ENCODE measurements at places on chromosomes 5 and 9. TPM values are rescaled to one million over a fixed set of nuclear protein-coding genes. Genes with fewer than 3 reads are reported as not detected.

The KCNIP1 gene
- total RNA-seq: not detected

The TTLL11 gene
- total RNA-seq: 2.3 TPM

The LMNB1 gene
- total RNA-seq: 117 TPM

The IL9 gene
- not detected for total RNA-seq

DNA sequence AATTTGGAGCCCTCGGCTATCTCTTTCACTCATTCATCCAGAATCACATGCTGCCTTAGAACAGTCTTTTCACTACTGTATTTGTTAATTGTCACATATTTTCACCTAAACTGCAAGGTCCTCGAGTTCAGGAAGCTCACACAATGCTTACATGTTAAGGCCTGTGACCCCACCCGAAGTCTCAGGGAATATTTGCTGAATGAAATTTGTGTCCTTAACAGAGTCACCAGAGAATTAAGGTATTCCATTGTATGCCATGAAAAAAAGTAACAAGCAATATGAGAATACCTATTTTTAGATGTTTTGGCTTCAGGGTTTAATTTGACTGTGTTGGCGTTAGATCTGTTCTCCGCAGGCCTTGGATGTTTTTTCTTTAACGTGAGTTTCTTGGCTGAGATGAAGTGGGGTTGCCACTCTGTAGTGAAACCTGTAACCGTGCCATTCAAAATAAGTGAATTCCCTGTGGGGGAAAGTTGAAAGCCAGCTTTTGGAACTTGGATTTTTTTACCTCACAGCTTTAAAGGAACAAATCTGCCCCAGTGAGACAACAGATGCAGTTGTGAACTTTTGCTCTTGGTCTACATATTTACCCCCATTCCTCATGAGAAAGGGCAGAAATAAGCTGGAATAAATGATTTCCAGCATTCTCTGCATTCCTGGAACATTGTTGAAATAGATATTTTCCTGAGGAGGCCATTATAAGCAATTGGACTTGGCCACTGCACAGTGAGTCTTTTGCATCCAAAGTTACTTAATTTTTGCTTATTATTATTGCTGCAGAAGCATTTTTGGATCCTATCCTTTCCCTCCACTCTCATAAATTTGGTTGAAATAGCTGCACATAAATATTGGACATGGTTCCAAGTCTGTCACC lies 35.9 kb upstream of the FBP1 start:
- no peak for DNase-seq

DNA sequence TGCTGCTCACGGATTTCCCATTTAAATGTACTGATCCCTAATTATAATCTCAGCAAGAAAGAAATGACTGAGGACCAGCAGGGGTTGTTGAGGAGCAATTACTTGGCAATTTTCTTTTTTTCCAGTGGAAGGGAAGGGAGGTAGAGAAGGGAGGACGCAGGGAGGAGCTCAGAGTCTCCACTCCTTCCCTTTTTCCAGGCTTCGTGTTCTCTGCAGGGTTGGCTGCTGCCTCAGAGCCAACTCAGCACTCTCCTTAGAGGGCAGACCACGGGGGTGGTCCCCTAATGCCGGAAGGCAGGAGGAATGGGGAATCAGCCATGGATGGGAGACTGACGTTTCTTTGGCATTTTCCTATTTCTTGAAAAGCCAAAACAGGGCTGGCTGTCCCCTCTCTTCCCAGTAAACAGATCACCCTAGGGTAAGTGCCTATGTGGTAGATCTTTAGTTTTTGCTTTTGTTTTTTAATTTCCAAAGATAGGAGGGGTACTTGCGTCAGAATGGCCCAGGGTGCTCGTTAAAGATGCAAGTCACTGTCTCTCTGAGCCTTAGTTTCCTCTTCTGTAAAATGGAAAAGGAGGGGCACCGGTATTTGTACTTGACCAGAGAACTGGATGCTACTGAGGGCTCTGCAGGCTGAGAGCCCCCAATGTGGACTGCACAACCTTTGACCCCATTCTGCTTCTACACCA lies 39.6 kb upstream of the LCP2 start:
- no peak for DNase-seq

DNA sequence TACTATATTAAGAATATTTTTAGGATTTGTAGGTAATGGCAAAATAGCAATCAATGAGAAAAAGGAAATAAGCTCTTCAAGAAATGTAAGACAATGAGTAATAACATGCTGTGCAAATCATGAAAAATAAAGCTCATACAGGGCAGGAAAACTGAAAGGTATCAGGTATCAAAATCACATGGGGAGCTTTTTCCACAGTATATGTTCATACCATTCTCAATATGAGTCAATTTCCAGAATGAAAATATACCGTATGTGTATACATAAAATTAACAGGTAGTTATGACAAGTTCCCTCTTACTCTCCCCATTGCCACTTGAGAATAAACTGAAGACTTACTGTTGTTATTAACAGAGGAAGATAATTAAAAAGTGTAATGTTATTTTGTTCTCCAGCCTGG lies 35.9 kb downstream of the EFCAB9 start:
- DNase-seq: no peak

DNA sequence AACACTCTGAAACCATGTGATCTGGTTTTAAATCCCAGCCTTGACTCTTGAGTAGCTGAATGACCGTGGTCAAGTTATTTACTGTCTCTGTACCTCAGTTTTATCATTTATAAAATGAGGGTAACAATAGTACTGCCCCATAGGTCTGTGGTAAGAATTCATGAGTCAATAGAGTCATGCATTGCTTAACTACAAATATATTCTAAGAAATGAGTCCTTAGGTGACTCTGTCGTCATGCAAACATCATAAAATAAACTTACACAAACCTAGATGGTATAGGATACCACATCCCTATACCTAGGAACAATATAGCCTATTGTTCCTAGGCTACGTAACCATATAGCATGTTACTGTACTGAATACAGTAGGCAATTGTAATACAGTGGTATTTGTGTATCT lies 20.3 kb upstream of the ABCA1 start:
- DNase-seq: no peak

- peak; percentile 31 for DNase-seq
Observed at GRCh38 chr5:81852291-81853029, 101.6 kb upstream of the SSBP2 start.

DNA sequence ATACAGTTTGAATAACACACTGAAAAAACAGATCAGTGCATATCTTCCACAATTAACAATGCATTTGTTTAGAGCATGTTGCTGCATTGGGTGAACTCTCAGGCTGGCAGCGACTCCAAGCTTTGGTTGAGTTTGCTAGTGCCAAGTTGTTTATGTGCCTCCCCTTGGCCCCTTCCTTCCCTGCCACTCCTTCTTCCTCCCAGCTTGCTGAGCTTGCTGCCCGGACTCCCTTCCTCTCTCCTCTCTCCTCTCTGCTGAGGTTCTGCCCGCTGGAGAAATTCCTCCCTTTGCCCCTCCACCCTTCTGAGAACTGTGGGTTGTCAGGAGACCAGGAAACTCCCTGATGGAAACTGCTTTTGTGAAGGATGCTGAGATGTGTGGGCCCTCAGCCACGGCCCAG lies 247.3 kb downstream of the PDZD2 start:
- no peak for DNase-seq

DNA sequence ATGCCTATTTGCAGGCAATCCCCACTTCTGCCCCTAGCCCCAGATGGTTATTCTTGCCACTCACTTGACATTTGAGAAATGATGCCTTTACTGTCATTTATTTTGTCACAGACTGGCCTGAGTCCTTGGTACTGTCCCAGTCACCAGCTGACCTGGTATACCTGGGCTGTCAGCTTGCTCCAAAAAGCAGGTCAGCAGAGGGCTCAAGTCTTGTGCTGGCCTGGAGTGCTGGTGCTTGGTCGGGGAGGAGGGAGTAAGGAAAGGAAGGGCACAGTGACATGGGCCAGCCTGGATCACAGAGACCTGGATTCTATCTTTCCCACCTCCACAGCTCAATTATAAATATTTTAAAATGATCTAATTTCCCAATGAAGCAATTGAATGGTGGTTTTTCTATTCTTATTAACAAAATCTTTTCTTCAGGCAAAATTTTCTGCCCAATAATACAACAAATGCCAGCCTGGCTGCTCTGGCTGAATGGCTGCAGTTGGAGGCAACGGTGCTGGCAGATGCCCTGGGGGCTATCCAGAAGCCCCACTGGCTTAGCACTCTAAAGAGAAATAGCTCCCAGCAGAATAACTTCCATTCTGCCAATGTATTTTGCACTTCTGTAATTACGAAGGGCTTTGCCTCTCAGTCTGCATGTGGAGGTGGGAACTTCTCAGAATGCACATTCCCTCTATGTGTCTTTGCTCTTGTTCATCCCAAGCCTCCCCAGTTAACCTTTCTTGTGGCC lies 160.6 kb downstream of the GADD45G start:
- DNase-seq: no peak

GRCh38 chr9:137971477-137972138 lies 94.0 kb downstream of the CACNA1B start:
- no peak for DNase-seq

DNA sequence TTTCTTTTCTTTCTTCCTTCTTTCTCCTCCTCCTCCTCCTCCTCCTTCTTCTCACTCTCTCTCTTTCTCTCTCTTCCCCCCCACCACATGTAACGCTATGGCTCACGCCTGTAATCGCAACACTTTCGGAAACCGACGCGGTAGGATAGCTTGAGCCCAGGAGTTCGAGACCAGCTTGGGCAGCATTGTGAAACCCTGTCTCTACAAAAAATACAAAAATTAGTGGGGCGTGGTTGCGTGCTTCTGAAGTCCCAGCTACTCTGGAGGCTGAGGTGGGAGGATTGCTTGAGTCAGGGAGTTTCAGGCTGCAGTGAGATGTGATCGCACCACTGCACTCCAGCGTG lies 736 bp upstream of the GLDC start:
- no peak for DNase-seq

GRCh38 chr9:479971-480350 lies 265.3 kb downstream of the DOCK8 start:
- no peak for DNase-seq

DNA sequence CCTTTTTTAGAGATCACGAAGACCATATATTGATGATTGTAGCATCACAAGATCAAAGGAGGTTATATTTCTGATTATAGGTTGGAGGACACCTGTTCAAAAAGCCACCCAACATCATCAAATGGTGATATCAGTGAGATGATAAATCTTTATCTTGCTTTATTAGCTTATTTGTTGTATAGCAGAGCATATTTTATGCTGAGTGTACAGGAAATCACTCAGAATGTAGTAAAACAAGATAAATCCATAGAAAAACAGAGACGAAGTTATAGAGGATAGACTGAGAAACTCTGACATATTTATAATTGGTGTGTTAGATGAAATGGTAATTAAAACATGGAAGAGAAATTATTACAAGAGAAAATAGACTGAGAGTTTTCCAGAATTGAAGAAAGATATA lies 69.8 kb upstream of the DMAC1 start:
- no peak for DNase-seq

- no peak for DNase-seq
Observed at GRCh38 chr9:31023847-31024246, 1360.6 kb upstream of the ACO1 start.

DNA sequence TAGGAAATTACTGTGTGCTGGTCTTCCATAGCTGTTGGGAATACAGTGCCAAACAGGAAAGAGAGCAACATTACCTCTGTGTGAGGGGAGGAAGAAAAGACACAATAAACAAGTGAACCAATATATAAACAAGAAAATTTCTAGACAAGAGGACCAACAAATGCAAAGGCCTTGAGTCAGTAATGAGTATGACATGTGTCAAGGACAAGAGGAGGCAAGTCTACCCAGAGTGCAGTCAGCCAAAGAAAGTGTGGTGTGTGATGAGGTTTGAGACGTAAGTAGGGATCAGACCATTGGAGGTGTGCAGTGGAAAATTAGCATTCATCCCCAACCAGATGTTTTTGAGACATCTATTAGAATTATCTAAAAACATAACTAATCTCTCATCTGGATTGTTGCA lies 69.5 kb upstream of the CDH6 start:
- no peak for DNase-seq

DNA sequence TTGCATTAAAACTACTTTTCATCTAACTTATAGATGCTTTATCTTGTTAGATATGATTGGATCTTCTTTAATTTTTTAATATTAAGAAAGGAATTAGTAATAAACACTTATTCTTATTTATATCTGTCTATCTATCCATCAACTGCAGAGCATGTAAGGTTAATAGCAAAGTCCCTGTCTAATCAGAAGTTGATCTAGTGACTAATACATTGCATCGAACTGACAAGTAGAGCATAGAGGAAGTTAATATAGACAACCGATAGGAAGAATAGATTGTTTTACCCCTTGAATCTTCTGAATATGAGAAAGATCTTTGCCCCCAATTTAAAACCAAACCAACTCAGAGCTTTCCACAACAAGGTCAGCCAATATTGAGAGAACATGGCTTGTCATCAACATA lies 862.0 kb upstream of the CDH6 start:
- no peak for DNase-seq

GRCh38 chr5:119451561-119451960 lies 736 bp upstream of the HSD17B4 start:
- DNase-seq: no peak

GRCh38 chr9:34114436-34114835 lies 12.1 kb downstream of the DCAF12 start:
- no peak for DNase-seq

DNA sequence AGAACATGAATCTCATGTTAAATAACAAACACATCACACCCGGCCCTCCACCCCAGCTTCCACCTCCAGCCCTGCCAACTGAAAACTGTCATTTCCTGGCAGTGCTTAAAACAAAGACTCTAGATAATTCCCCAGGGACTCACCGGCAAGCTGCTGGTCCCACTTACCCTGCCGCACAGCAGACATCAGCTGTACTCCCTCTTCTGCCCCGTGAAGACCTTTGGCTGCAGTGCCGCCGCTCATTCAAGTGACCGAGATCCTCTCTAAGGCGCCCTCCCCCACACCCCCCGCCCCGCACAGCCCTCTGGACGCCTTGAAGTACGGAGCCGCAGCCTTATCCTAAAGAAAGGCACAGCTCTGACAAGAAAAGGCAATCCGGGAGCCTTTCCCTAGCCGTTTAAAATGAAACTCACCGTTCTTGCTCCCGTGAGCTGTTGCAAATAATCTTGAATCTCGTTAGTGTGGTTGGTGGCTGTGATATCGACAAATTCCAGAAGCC lies 434 bp downstream of the GLRX start:
- DNase-seq: peak; percentile 37

- DNase-seq: no peak
Observed at GRCh38 chr9:126536131-126536530, 77.6 kb upstream of the LMX1B start.

- DNase-seq: no peak
Observed at GRCh38 chr9:81195206-81195605, 494.1 kb downstream of the TLE1 start.

Measured in PC-9 (cell line).